Left forelimb (tissue), 1 donor: ENCODE measurements at places on chromosomes 13 and 19.

GRCh38 chr19:42309686-42310085, 3.4 kb upstream of the TMEM145 start:
- no peak for DNase-seq

DNA sequence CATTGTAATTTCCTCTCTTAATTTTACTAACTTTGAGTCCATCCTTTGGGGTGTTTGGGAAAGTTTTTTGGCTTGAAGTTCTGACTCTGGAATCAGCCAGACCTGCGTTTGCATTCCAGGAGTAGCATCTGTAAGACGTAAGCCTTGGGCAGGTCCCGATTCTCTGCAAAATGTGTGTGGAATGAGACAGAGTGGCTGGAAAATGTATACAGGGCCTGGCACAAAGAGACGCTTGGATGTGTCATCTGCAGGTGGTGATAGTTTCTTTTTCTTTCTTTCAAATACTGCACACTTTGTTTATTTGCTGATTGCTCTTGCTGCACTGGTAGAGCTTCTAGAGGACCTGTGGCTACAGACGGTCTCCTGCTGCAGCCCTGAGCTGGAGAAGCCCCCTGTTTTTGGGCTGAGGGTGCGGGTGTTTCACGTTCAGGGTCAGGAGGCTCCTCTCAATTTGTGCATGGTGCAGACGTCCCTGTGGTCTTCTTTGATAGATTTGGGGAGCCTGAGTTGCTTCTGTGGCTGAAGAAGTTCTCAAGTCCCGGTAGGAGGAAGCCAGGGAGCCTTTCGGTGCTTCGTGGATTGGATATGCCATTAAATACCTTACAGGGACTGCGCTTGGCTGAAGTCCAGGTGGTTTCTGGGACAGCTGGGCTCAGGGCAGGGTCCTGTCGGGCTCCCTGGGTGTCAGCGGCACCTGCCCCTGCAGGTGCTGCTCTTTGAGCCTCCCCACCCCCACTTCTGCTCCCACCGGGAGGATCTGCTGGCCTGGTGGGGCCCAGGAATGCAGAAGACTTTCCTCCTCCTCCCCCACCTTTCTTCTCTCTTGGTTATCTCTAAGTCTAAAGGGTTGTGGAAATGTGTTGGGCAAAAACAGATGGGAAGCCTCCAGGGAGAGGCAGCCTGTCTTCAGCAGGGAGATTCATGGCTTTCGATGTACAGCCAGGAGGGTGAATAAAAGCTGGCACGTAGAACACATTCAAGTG, 44.0 kb upstream of the GAS6 start:
- peak; percentile 52 for DNase-seq

GRCh38 chr13:79389026-79389425, 17.0 kb downstream of the RBM26 start:
- no peak for DNase-seq

- DNase-seq: no peak
These were observed 18.5 kb downstream of the MAN2B1 start for GRCh38 chr19:12648088-12648487.

DNA sequence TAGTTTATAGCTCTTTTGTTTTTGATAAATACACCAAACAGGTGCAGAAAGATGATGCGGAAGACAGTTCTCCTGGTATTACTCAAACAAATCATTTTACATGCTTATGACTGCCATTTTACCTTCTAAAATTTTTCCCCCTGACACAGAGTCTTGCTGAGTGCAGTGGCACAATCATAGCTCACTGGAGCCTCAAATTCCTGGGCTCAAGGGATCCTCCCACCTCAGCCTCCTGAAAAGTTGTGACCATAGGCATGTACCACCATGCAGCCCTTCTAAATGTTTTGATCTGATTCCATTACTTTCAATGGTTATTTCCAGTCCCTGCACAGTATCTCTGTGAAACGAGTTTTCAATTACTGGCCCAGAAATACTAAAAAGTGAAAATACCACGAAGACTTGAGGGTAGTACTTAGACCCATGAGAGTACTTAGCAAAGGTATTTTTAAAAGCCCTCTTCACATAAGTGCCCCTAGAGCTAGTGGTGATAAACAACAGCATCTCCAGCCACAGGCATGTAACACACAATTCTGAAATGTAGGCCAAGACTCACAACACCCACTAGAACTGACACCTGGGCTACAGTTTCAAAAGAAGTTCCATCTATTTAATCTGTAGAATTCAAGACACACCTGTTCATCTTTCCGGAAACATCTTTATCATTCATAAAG, 11.3 kb downstream of the HSPH1 start:
- no peak for DNase-seq

GRCh38 chr13:33257841-33258807, 27.4 kb downstream of the STARD13 start:
- no peak for DNase-seq

DNA sequence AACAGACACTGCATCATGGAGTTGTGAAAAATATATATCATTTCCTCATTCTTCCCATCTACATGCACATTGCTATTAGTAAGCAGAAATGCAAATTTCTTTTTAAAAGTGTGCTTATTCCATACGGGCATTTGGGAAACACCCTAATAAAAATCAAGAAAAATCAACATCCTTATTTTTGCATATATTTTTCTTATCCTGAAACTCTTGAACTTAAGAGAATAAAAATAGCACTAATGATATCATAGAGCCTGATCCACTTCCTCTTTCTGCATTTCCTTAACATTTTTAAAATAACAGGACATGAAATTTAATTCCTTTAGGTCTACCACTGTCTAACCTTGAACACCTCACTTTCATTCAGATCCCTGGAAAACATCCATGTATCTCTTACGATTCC, 123.3 kb downstream of the VWA8 start:
- DNase-seq: no peak

DNA sequence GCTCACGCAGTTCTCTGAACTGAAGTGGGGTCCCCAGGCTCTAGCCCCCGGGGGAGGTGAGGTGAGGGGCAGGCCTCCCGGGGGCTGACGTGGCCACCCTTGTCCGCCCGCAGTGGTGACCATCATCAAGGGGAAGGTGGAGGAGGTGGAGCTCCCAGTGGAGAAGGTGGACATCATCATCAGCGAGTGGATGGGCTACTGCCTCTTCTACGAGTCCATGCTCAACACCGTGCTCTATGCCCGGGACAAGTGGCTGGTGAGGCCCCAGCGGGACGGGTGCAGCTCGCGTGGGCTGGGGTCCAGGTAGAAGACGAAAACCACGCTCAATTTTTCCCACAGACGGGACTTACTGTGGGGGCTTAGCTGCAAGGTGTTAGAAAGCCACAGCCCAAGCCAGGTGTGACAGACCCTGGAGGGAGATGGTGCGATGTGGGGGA, 5.6 kb upstream of the ADM5 start:
- no peak for DNase-seq

DNA sequence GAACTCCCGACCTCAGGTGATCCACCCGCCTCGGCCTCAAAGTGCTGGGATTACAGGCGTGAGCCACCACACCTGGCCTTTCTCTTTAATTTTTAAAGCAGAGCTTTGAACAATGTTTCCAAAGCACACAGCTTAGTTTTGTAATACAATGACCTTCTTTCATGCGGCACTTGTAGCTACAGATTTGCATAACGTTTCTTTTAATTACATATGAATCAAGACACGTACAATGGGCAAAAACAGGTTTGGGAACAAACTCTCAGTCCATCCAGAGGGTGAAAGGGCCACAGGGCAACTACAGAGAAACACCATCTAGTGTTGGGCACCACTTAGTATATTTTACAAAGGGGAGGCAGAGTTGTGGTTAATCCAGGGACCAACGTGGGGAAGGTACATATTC, 19.0 kb upstream of the S1PR4 start:
- DNase-seq: no peak

DNA sequence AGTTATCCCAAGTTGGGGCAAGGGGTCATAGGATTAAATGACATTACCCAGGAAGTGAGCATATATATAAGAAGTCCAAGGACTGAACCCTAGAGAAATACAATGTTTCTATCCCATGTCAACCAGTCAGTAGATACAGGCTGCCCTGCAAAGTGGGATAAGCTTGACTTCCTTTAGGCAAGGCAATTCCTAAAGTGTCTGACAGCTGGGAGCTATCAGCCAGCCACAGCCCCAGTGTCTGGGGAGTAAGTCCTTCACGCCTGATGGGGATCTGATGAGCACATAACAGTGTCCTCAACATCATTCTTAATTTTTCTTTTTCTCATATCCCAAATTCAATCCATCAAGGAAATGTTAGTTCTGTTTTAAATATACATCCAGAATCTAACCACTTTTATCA, 54.1 kb downstream of the DNAJC15 start:
- DNase-seq: no peak

DNA sequence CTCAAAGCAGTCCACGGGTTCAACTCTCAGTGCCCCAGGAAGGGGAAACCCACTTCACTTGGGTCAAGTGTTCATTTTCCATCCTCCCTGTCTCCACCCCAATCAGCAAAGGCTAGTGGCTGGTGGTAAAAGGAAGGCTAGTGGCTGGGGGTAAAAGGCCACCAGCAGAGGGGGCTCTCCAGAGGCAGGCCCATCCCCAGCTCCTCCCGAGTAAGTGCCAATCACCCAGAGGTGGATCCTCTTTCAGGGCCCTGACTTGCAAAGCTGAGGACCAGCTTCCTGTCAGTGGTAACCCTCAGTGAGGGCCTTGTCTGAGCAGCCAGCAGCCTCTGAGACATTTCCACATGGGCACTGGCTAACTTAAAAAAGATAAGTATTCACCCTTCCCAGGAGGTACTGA, 22.0 kb upstream of the TPT1 start:
- DNase-seq: no peak

- DNase-seq: no peak
These were observed 1507.5 kb downstream of the OLFM4 start for GRCh38 chr13:54536112-54536511.

GRCh38 chr19:6030214-6030507, 52.2 kb upstream of the RANBP3 start:
- no peak for DNase-seq

DNA sequence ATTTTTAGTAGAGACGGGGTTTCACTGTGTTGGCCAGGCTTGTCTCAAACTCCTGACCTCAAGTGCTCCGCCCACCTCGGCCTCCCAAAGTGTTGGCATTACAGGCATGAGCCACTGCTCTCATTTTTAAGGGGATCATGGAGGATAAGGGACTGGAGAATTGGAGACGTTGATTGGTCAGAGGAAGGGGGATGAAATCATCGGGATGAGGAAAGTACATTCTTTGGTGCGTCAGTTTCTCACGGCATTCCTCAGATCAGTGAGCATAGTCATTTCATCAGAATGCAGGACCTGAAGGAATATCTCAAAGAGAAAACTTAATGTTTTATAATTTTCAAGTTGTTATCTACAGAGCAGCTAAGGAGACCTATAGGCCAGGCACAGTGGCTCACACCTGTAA, 14.0 kb downstream of the ZNF114 start:
- no peak for DNase-seq

GRCh38 chr13:113884821-113885220, 20.9 kb upstream of the GAS6 start:
- no peak for DNase-seq

DNA sequence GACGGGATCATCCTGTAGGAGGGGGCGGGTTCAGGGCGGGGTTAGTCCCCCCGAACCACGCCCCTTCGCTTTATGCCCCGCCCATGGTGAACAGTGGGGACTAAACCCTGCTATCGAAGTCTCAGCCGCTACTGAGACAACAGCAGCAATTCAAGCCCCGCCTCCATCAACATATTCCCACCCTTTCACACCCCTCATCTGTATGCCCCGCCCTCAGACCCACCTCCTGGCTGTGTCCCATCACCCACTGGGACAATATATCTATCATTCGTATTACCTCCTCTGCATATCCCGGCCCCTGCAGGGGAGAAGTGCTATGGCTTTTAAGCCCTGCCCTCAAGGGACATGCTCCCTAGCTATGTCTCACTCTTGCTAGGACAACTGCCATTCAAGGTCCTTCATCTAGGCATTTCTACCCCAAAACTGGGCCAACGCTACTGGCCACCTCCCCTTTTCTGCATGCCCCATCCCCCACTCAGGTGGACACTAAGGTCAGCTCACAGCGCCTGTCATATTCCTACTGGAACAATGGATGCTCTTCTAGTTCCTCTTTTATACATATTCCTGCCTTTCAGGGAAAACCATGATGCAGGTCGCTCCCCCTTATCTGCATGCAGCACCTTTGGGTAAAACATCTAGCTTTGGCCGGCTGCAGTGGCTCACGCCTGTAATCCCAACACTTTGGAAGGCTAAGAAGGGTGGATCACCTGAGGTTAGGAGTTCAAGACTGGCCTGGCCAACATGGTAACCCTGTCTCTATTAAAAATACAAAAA, 11.9 kb downstream of the LRFN1 start:
- DNase-seq: no peak

GRCh38 chr19:39434123-39435076, 1.3 kb downstream of the RPS16 start:
- no peak for DNase-seq

DNA sequence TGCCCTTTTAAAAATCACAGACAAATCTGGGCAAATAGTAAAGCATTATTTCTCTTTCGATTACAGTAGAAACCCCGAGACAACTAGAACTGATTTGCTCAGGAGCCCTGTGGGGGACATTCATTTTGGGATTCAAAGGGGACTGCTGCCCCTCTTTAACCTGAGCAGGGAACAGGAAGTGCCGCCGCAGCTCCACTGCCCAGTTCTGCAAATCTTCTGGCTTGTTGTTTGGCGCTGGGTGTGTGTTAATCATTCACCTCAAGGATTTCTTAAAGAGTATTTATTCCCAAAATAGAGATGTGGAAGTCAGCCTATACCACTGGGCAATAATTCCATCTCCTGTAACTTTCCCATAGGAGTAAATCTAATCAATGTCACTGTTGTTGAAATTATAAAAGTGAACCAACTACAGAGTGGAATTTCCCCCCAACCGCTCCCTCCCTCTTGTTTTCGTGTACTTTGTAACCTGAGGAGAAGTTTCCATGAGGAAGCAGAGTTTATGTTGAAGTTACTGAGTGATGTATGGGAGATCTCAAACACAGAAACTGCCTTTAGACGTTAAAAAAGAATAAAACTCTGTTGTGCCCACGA, 515.8 kb downstream of the KLF12 start:
- DNase-seq: no peak

GRCh38 chr19:56840451-56841192, at the start of the genes PEG3 and ZIM2:
PEG3 (minus strand) TSS chr19:56840726; CDS start chr19:56824655, 16,071 bp downstream.
ZIM2 (minus strand) TSS chr19:56840726; CDS start chr19:56824277, 16,449 bp downstream.
- DNase-seq: peak; percentile 91

GRCh38 chr13:53151336-53152056, 122.9 kb downstream of the OLFM4 start:
- DNase-seq: no peak

GRCh38 chr19:1725100-1726064, 27.9 kb upstream of the ONECUT3 start:
- peak; percentile 73 for DNase-seq
